ENCODE measurements at places on chromosomes 4 and X. TPM values are rescaled to one million over a fixed set of nuclear protein-coding genes. Genes with fewer than 3 reads are reported as not detected.
A peak's percentile ranks its signal among the peaks of the same experiment; 100 is the strongest.

- DNase-seq: no peak
Observed at GRCh38 chr4:38386654-38387188, 277.3 kb upstream of the KLF3 start.

DNA sequence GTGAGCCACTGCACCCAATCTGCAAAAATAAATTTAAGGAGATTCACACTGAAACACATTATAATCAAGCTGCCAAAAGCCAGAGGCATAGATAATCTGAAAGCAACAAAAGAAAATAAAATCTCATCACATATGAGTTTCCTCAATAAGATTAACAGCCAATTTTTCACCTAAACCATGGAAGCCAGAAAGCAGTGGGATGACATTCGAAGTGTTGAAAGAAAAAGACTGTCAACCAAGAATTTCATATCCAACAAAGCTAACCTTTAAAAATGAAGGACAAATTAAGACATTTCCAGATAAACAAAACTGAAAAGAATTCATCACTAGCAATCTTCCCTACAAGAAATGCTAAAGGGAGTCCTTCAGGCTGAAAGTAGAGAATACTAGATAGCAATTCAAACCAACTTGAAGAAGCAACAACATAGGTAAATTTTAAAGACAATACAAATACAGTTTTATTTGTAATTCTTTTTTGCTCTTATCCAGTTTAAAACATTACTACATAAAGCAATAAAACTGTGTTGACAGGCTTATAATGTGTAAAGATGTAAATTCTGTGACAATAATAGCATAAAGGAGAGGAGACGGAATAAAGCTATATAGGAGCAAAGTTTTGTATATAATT lies 23.1 kb upstream of the KLHL8 start:
- DNase-seq: no peak

DNA sequence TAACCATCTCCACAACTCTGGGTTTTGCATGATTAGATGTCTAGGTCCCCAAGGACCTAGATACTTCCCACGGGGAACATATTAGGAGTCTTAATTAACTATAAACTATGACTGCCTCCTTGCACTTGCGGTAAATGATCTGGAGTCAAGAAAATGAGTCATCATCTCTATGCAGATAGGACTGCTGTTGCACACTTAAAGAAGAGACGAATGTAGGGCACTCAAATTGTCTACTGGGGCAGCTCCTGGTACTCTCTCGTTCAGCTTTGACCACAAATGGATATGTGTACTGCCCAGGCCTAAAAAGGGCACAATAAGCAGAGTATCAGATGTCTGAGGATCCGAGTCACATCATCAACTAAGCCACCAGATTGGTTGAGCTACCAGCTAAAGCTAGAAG lies 1783.4 kb upstream of the AGA start:
- no peak for DNase-seq

DNA sequence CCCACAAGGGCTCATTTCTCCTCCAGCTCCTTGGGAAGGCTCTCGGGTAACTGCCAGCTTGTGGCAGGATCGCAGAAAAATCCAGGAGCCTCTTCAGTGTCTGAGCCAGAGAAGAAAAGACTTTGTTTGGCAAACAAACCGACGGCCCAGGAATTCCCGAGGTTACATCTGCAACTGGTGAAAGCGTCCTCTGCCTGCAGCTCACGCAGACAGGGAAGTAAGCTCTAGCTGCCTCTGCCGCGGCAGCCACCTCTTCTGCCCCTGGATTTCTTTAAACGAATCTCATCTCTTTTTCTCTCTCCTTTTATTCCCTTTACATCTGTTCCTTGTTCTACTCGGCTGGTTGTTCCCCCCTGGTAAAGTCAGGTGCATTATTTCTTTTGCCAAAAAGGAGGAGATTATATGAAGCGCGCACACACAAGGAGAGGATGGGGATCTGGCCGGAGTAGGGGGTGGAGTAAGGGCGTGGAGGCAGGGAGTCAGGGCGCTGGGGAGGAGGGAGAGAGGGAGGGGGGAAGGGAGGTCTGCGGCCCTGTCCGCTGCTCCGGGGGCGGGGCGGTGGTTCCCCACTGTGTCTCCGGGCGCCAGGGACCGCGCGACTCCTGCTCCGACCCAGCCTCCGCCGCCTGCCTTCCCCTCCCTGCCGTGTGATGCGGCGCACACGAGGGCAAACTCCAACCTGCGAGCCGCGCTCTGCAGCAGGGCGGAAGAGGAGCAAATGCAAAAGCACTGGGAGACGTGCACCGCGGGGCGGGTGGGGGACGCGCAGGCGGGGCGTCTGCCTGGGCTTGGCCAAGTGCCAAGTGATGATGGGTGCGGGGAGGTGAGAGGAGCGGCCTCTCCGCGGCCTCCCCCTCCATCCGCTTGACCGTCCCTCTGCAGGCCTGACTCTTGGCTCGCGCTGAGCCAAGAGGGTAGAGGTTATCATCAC lies at the start of gene DCHS2:
DCHS2 (minus strand) TSS at position 459 of the 931 bp plus-strand sequence; CDS start at position 15, 444 bp downstream.
- no peak for DNase-seq

F8A2 gene
- not detected for total RNA-seq

DNA sequence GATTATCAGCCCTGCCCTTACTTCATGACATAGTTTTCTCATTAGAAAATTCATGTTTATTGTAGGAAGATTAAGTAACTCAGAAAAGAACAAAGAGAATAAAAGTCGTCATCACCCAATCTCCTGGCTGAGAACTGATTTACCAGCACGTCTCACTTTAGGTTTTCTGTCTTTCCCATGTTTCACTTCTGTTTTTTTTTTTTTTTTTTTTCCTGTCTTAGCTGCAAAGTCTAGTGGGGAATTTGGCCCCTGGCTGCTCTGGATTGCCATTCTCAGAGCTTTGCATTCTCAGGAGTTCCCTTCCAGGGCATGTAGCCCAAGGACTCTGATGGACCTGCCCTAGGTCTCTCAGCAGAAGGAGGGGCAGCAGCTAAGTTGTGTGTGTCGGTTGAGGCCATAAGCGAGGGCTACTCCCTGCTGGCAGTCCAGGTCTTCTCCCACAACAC lies 57.8 kb downstream of the TMEM131L start:
- no peak for DNase-seq

ZXDA gene
- 1.6 TPM for total RNA-seq

DNA sequence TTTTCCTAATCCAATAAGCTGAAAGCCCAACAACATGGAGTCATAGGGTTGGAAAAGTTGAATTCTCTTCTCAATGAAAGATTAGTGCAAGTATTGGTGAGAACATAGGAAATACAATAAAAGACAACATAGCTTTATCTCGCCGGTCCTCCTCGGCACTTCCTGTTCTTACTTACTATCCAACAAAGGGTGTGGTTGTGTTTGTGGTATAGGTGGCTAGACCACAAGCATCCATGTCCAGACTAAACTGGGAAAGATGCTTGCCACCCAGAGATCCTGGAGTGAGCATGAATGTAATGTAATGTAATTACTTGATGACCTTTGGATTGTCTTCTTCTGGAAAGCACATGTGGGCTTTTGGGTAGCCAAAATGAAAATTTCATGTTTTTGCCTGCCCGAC lies 223.8 kb downstream of the CPE start:
- DNase-seq: no peak

GRCh38 chr4:73533515-73534422 lies 52.2 kb downstream of the AFM start:
- peak; percentile 1 for DNase-seq

DNA sequence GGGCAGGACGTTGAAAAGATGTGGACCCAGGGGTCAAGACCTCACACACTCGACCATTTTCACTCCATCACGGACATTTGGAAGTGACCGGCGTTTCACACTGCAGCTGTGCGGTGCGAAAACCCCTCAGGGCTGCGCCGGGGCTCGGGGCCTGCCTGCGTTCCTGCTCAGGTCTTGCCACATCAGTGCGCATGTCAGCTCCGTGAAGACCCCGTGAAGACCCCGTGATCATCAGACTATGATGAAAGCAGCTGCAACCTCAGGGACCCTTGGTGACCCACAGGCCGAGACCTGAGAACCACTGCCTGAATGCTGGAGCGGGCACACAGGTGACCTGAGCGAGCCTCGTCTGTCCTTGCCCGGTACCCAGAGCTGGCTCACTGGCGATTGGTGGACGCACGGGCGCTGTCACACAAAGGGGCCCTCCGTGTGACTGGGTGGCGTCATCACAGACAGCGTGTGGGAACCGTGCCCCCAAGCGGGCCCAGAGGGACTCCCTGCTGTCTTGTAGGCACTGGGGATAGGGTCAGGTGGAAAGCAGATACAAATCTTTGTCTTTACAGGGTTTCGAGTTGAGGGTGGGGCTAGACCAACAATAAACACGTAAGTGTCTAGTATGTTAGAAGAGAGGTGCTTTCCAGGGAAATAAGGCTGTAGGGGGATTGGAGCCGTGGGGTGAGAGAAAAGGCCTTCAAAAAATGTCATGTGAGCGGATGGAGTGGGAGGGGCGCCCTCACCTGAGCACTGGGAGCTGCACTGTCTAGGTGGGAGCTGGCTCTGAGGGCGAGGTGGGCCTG lies 12.7 kb downstream of the MSANTD1 start:
- no peak for DNase-seq

FAM53A gene
- total RNA-seq: 2.5 TPM

GRCh38 chr4:186953599-186954260 lies 230.1 kb upstream of the FAT1 start:
- no peak for DNase-seq

DGAT2L6 gene
- total RNA-seq: not detected

DNA sequence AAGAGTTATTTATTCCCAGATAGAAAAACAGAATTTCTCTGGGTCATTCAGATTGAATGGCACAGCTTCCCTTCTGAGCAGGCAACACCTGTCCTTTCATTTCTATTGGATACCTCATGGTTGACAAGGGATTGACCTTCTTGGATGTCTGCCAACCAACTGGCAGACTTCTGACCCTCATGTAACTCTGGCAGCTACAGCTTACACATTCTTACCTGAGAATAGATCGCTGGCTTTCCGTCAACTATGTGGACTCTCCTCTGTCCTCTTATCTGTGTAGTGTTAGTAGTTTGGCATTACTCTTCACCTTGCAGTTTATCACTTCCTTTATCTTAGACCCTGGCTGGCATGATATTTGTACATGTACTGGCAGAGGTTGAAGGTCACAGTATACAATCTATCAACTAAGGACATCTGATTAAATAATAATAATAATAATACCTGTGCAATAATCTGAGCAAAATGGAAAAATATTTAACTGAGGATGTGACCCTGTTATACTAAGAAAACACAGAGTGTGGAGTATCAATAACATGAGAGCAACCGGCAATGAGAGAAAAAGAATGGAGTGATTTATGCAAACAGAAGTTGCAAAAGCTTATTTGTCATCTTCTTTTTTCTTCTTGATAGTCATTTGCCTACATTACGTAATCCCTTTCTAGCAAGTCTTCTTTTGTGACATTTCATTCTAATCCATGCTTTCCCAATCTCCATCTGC lies 1118.2 kb downstream of the ARAP2 start:
- no peak for DNase-seq

SYP gene
- total RNA-seq: 0.29 TPM

- DNase-seq: no peak
Observed at GRCh38 chr4:109994415-109994827, 81.7 kb downstream of the EGF start.

BEND2 gene
- not detected for total RNA-seq

- DNase-seq: no peak
Observed at GRCh38 chr4:58064653-58065052, 954.5 kb upstream of the IGFBP7 start.

- no peak for DNase-seq
Observed at GRCh38 chrX:64190136-64190740, 15.3 kb downstream of the AMER1 start.

ANKRD37 gene
- 1.0 TPM for total RNA-seq

DNA sequence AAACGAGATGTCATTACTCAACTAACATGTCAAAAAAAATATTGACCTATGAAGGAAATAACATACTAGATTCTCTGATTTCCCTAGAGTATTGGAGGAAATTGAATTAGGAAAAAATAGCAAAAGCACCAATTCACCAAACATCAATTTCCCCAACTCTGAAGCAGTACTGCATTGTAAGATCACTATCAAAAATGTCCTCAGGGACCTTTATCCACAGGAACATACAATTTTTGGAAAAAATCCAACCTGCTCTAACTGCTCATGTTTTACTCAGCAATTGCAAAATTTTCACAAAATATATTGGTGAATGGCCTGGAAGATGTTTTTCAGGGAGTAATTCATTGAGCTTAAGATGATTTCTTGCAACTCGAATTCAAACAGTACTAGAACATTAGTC lies 239.0 kb upstream of the GIMD1 start:
- DNase-seq: no peak

GRCh38 chrX:116317409-116317808 lies 119.0 kb upstream of the SLC6A14 start:
- DNase-seq: no peak

- DNase-seq: no peak
Observed at GRCh38 chrX:10931976-10932375, 179.2 kb upstream of the HCCS start.

GRCh38 chr4:85751866-85752265 lies 276.9 kb downstream of the ARHGAP24 start:
- no peak for DNase-seq

GRCh38 chr4:145808021-145808650 lies 128.2 kb downstream of the C4orf51 start:
- peak; percentile 95 for DNase-seq

GRCh38 chr4:89509708-89510281 lies 202.2 kb upstream of the GPRIN3 start:
- DNase-seq: no peak

GRCh38 chr4:123257591-123257990 lies 139.0 kb upstream of the SPRY1 start:
- DNase-seq: no peak

DNA sequence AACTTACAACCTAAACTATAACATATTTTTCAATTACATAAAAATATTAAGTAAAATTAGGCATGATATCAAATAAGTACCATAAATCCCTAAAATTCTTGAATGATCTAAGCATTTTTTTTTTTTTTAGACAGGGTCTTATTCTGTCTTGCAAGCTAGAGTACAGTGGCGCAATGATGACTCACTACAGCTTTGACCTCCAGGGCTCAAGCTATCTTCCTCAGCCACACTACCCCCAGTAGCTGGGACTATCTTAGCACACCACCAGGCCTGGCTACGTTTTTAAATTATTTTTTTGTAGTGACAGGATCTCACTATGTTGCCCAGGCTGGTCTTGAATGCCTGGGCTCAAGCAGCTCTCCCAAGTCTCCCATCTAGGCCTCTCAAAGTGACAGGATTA lies 1042.3 kb downstream of the FSTL5 start:
- DNase-seq: no peak

DNA sequence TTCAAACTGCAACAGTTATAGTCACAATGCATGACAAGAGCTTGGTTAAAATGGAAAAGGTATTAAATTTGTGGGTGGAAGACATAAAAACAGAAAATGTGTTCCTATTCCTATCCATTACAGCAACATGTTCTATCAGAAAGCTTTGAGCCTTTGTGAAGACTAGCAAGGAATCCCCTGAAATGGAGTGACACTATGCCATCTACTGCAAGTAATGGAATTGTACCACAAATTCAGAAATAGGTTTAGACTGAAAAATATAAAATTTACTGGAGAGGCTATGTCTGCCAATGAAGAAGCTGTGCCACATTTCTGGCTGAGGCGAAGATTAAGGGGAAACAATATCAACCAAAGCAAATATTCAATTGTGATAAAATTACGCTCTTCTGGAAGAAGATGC lies 247.9 kb downstream of the ADAM29 start:
- DNase-seq: no peak

GRCh38 chr4:23887989-23888388 lies 1.9 kb downstream of the PPARGC1A start:
- DNase-seq: no peak
